T-helper 1 cell (primary cell): ENCODE measurements at places on chromosomes 6 and 20.
A peak's percentile ranks its signal among the peaks of the same experiment; 100 is the strongest.

DNA sequence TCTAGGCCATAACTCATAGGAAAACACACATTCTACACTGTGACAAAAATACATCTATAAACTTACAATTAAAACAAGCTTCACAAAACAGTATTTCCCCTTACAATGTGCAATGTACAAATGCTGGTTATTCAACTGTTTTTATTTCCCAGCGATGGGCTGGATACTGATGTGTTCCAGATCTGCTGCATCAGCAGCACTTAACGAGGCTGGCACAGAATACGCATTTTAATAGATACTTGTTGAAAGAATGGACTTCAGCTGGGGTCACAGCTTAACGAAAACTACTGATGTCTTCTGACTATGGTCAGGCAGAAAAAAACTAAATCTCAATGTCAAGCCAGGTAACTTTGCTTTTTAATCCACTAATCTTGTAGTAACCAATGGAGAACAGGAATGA lies 70.9 kb downstream of the B4GALT5 start:
- no peak for DNase-seq

- DNase-seq: no peak
Measured at GRCh38 chr20:46995561-46996142, 101.0 kb downstream of the EYA2 start.

DNA sequence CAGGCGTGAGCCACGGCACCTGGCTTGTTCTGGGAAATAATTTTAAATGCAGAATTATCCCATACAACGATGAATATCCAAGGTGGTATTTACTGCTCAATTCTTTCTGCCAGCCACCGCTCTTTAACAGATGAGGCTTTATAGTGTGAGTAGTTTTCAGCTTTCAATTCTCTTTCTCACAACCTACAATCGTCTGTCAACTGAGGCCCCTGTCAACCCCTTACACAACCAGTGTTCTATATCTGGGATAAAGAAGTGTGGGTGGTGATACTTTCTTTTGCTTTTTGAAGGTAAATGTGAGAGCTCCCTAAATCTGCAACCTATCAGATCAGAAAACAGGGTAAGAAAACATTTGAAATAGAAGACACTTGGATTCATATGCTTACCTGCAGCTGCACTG lies 22.5 kb downstream of the STAU1 start:
- DNase-seq: no peak

DNA sequence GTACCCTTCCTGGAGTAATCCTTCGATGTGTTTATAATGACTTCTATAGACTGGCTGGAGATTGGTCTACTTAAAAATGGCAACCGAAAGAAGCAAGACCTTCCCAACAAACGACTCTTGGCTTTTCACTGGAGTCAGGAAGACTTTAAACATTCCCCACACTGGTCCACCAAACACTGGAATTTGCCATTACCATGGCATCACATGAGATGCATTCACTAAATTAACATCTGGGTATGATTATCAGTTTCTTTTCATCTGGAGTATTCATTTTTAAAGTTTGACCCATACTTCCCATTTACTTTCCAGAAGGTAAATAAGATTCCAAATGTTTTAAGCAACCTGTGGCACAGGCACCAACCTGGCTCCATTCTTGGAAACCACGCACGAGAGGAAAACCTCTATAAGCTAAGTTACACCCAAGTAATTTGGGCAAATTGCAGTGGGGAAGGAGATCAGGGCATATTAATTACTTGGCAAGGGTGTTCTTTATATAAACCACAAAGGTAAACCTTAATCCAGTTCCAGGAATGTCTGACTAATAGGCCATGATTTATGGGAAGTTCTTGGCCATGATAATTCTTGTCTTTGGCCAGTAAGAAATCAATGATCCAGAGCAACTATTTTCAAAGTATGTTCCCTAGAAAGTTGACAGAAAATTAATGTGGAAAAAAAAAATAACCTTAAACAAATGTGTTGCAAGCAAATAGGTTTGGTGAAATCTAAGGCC lies 190.0 kb upstream of the COL21A1 start:
- no peak for DNase-seq

GRCh38 chr20:6673071-6673470 lies 94.4 kb upstream of the BMP2 start:
- DNase-seq: no peak

DNA sequence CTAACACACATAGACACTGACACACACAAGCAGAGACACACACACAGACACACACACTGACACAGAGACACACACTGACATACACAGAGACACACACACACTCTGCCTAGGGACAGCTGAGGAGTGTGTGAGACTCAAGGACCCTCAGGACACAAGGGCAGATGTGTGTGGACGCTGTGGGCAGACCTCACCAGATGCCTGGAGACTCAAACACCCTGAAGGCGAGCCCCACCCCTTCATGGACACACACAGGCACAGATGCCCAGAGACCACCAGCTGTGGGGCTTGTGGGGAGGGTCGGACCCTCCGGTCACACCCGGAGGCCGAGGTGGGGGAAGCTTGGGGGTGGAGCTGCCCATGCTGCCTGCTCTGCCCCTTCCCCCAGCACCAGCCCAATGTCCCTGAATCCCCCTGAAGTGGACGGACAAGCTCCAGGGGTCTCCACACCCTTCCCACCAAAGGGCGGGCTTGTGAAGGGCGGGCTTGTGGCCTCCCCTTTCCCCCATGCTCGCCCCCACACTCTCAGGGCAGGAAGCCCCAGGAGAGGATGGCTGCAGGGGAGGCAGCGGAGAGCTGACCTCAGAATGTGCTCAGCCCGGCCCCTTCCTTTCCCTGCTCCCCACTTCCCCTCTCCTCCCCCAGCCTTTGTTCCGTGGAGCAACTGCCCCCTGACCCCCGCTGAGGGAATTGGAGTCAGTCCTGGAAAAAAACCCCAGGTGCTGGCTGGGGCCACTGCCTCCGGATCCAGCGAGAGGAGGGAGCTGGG lies 13.9 kb upstream of the ABHD16B start:
- DNase-seq: no peak

DNA sequence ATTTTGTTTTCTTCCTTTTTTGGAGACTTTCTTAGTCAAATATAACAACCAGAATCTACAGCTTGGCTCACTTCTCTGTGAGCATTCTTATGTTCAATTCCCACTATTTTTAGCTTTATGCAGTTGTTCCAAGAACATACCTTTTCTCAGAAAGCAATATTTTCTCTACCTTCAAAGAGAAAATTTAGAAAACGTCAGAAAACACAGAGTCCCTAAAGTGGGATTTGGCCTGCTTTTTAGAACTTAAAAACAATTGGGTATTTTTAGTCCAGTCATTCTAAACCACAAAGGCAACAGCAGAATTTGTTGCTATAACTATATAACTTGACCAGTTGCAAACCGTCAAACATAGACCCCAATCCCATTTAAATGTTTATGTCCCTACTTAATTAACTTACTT lies 133.1 kb downstream of the MOXD1 start:
- DNase-seq: no peak

DNA sequence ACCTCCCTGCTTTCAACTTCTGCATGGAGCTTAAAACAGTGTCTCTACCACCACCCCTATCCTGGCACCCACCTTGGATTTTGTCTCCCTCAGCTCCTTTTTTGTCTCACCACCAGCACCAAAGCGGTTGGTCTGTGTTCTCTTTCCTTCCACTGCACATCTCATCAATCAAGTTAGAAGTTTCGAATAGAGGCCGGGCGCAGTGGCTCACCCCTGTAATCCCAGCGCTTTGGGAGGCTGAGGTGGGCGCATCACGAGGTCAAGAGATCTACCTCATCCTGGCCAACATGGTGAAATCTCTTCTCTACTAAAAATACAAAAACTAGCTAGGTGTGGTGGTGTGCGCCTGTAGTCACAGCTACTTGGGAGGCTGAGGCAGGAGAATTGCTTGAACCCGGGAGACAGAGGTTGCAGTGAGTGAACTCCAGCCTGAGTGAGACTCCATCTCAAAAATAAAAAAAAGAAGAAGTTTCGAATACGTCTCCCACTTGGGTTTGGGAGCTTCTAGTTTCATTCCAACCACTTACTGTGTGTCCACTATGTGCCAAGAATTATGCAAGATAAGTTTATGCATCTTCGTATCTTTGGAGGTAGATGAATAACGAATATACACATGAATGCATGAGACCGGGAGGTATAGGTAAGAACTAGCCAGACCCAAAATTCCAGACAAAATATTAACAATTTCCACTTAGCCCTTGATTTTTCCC lies 5.9 kb downstream of the PCED1A start:
- DNase-seq: no peak

- no peak for DNase-seq
Measured at GRCh38 chr6:39057251-39058155, 8.9 kb downstream of the GLP1R start.

- DNase-seq: no peak
Measured at GRCh38 chr6:74065705-74066104, 369.7 kb downstream of the CD109 start.

DNA sequence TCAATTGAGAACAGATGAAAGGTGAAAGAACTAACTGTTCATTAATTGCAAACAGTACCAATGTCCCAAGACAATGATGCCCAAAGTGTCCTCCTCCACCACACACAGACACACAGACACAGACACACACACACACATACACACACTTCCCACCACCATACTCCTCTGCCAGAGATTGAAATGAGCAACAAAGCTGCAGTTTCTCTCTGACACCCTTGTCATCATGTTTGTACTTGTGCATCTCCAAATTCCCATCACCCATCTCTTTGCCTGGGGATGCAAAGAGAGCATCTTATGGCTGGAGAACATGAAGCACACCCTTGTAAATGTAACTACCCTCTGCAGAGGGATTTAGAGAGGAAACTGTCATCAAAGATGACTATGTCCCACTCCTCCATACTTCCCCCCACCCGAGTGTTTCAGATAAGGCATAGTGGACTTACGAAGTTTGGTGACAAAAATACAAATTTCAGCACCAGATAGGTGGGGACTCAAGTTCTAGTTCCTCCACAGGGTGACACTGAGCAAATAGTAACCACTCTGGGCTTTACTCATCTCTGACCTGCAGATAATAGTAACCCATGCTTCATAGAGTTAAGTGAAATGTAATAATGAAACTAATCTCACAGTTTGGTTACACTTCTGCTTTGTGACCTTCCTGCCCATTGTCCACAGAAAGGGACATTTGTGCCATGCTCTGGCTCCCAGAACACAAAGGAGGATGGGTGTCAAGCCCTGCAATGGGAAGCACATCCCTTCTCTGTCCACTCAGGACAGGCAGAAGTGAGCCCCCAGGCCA lies 8.7 kb downstream of the MAFB start:
- DNase-seq: no peak

GRCh38 chr6:166775180-166775922 lies 148.3 kb upstream of the RPS6KA2 start:
- peak; percentile 26 for DNase-seq

DNA sequence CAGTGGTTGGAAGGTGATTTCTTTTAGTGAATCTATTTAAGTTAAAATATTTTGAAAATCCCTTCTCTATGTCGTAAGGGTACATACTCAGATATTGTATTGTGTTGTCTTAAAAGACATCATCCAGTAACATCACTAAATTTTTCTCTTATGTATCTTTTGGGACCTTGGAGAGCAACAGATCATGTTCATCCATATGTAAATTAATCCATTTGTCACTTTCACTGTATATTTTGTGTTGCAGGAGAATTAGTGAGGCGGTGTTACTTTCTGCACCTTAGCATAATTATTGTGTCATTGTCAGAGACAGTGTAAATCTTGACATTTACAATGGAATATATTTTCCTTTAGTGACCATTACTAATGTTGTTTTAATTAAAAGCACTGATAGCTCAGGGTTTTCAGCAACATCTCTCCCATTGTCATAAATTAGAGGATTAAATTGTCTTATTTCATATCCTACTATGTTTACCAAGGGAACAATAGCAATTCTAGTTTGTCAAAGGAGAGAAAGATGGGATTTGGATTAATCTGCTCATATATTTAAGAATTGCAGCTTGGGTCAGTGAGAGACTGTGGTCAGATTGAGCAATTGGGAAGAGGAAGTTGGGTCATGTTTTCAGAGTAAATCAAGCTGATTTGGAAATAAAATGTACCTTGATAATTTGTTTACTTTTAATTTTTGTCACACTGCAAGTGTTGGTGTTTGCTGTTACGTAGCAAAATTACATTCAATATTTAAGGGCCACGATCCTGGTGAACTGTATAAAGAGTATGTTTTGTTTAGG lies 22.7 kb downstream of the DOK5 start:
- no peak for DNase-seq

DNA sequence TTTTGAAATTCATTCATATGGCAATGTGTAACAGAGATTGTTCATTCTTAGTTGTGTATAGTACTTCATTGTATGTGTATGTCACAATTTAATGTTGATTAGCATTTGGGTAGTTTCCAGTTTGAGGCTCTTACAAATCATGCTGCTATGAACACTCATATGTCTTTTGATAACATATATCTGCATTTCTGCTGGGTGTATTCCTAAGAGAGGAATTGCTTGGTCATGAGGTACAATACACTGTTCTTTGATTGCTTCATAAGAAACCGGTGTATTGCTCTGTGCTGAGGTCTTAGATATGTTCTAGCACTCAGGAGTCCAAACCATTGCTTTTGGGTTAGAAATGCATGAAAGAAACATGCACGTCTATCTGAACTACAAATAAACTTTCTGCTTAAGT lies 492.9 kb upstream of the JAG1 start:
- DNase-seq: no peak

DNA sequence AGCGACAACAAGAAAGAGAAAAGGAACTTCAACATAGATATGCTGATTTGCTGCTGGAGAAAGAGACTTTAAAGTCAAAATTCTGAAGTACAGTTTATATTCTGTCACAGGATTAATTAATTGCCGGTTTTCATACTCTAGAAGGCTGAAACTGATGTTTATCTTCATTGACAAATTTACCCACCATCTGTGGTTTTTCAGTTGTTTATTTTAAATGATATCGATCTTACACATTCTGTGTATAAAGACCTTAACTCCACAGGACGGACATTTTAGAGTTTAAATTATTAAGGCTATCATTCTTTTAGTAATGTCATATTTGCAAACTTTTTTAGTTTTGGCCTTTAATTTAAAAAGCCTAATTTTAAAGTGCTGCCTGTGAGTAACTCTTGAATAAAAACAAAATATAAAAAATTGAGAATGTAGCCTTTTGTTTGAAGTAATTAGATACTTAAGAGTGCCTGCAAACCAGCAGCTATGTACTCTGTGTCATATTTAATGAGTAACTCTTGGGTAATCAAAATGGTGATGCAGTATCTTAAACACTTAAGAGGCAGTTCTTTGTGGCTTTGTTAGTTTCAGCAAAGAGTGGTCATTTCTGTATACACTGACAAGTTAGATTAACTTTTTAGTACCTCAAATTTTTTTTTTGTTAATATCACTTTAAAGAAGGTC lies 59.3 kb downstream of the CDC5L start:
- DNase-seq: no peak

DNA sequence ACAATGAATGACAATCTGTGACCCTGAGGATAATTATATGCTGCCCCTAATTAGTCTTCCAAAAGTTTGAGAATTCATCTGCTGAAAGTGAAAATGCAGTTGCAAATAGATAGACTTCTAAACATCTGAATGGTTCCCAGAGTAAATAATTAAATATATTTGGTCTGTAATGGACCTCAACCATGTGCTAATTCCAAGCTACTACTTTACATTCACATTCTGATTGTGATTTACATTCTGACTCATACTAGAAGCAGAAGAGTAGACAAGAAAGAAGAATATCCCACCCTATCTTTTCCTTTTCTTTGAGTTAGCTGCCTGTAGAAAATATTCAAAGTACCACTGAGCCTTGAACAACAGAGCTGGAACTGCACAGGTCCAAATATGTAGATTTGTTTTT lies 80.8 kb downstream of the PTPRK start:
- DNase-seq: no peak
